Stimulated activated CD4-positive, alpha-beta T cell treated with anti-CD3 and anti-CD28 coated beads, Interleukin-12 subunit alpha, Interleukin-12 subunit beta, amount 100 ng/mL, for 24 hours (primary cell): ENCODE measurements at places on chromosomes 3 and 15.

GRCh38 chr3:62621176-62621575, 247.8 kb upstream of the FEZF2 start:
- DNase-seq, result no peak

- no peak for DNase-seq
Measured at GRCh38 chr15:101450403-101451265, 38.9 kb downstream of the PCSK6 start.

GRCh38 chr3:41419809-41420208, 220.5 kb downstream of the CTNNB1 start:
- DNase-seq, result no peak

DNA sequence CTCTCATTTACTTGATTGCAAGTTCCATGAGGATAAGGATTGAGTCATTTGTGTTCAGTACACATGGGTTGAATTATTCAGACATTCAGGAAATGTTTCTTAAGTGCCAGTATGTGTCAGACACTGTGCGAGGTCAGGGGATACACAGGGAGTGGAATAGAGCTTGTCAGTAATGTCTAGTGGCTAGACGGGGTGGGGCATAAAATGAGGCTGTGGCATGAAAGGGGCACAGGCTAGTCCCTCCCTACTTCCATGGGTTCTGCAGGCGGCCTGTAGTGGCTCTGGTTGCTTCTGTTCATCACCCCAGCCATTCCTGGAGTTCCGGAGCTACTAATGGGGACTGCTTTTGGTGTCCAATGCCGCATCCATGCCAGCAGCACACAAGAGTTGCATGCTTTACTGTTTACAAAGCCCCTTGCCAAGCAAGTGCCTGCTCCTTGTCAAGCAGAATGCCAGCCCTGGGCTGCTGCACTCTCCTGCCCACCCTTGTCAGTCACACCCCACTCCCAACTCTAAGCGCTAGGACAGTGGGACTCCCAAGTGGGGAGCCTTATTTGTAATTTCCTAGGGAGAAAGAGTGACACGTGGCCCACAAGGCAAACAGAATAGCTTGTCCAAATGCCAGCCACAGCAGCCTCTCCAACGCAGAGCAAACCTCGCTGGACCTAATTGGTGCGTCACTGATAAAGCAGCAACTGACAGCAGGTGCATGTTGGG, 70.8 kb downstream of the RAB11A start:
- DNase-seq, result no peak

GRCh38 chr3:13782501-13782900, 97.4 kb downstream of the WNT7A start:
- no peak for DNase-seq

GRCh38 chr15:67915461-67916374, 75.9 kb upstream of the RNU6-1 start:
- no peak for DNase-seq

- DNase-seq, result no peak
Measured at GRCh38 chr3:85259748-85260147, 301.0 kb downstream of the CADM2 start.

DNA sequence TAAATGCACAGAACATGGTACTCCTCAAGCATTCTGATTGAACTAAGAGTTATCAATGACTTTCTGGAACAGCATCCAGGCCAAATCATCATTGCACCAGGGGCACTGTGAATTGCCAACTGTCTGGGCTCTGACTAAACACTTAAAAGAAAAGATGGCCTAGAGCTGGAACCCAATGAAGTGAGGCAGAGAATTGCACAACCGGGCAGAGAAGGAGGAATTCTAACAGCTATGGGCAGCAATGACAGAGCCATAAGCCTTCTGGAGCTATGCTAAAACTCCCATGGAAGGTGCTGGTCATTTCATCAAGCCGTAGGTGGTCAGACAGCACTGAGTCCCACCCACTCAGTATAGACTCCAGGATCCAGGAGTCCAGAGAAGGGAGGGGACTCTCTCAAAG, 48.1 kb upstream of the OXTR start:
- no peak for DNase-seq

DNA sequence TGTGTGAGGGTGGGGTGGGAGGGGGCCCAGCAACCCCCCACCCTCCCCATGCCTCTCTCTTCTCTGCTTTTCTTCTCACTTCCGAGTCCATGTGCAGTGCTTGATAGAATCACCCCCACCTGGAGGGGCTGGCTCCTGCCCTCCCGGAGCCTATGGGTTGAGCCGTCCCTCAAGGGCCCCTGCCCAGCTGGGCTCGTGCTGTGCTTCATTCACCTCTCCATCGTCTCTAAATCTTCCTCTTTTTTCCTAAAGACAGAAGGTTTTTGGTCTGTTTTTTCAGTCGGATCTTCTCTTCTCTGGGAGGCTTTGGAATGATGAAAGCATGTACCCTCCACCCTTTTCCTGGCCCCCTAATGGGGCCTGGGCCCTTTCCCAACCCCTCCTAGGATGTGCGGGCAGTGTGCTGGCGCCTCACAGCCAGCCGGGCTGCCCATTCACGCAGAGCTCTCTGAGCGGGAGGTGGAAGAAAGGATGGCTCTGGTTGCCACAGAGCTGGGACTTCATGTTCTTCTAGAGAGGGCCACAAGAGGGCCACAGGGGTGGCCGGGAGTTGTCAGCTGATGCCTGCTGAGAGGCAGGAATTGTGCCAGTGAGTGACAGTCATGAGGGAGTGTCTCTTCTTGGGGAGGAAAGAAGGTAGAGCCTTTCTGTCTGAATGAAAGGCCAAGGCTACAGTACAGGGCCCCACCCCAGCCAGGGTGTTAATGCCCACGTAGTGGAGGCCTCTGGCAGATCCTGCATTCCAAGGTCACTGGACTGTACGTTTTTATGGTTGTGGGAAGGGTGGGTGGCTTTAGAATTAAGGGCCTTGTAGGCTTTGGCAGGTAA, 8.1 kb downstream of the FAM131A start:
- DNase-seq, result no peak

DNA sequence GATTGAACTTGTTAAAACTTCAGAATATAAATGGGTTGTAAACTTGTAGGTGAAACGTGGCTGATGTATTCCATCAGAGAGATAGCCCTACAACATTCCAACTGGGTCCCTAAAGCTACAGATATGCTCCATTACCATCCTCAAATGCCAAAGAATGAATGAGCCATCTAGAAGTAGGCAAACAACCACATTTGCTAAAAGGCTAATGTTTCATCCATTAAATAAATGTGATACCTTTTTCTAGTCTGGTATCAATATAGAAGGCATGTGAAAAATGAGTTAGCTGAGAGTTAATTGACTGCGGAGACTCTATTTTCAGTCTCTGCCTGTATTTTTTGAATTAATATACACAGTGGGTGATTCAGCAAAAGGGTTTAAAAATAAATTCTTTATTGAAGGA, 203.8 kb downstream of the RBMS3 start:
- no peak for DNase-seq

GRCh38 chr3:121545574-121546455, at the start of gene POLQ:
Gene POLQ (minus strand): TSS chr3:121545988. CDS start chr3:121545877, 111 bp downstream.
- peak; percentile 77 for DNase-seq

- no peak for DNase-seq
Measured at GRCh38 chr15:91192285-91192684, 92.2 kb downstream of the SV2B start.

- no peak for DNase-seq
Measured at GRCh38 chr3:158269942-158270341, 160.1 kb downstream of the RSRC1 start.

DNA sequence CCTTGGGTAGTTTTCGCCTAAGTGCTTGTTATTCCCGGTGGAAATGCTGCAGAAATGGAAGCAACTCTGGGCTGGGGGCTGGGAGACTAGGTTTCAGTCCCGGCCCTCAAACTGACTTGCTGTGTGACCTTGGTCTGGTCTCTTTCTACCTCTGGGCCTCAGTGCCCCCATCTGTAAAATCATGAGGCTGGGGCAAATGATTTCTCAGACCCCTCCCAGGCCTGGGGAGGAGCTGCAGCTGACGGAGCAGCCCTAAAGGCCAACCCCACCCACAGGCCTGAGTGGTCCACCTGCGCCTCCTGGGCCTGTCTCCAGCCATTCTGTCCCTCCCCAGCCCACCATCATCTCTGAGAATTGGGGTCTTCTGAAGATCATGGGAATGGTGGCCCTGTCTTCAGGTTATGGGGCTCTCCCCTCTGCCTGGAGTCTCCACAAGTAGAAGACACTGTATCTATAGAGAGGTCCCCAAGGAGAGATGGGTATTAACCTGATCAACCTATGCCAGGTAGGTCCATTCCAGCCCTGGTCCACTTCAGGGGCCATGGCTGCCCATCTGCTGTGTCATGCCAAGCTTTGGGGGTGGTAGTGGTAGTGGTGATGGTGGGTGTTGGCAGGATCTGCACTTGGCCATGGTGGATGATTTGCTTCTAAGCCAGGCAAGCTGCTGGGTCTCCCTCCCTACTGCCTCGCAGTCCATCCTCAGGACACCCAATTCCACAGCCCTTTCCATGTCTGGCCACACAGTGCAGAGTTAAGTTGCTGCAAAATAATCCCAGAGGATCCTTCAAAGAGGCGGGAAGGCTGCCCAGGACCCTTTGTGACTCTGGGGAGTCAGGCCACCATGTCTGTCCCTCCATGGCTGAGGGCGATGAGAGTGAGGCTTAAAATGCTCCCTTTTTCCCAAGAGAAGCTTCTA, 46.0 kb downstream of the ITGA11 start:
- no peak for DNase-seq

DNA sequence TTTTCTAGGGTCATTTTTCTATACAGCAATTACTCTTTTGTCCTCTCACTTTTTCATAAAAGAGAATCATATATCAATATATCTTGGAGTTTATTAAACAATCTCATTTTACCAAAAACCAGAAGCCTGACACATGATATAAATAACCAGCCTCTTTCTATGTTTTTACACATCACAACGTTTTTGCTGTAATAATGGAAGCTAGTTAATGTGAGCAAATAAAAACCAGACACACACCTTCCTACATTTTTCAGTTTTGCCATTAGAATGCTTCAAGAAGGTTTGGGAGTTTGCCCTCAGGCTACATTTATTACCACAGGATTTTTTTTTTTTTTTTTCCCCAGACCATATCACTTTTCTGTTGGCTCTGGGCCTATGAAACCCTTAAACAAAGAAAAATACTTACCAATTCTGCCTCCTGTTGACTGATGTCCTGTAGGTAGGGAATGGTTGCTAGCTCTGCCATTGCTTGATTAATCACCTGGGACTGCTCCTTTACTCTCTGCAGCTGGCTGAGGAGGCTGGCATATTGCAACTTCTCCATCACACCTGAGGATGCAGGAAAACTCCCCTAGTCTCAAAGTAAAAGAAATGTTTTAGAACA, 165.5 kb downstream of the ECT2 start:
- no peak for DNase-seq

GRCh38 chr15:78675206-78675605, 34.2 kb upstream of the CHRNB4 start:
- no peak for DNase-seq

DNA sequence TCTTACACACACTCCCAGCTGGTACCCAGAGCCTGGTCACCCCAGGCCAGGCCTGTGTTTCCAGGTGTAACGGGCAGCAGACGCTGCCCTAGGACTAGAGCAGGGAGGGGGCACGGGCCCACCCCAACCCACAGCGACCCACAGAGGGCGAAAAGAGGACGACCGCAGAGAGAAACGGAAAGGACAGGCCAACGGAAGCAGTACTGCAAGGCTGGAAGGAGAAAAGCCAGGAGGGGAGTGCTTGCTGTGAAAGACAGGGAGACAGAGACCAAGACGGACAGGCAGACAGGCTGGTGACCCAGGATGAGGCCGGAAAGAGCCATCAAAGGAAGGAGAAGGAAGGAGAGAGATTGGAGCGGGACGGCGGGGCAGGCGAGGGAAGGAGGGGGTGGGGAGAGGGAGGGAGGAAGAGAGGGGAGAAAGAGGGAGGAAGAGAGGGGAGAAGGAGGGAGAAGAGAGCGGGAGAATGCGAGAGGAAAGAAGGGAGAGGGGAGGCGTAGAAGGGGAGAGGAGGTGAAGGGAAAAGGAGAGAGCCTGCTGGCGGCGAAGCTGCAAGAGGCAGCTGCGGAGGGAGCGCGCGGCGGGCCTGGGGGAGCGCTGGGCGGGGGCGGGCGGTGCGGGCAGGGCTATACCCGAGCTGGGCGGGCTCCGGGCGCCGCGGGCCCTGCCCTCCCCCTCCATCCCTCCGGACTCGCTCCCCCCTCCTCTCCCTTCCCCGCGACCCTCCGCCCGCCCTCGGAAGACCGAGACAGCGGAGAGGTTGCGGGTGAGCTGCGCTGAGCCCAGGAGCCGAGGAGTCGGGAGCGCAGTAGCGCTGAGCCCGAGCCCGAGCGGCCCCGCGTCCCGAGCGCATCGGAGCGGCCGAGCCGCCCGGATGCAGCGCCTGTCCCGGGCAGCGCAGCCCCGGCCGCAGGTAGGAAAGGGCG, at the start of gene SLC6A1:
Gene SLC6A1 (plus strand): TSS at position 732 of the 926 bp plus-strand sequence. CDS start 24,464 bp downstream, outside the sequence.
- no peak for DNase-seq

- no peak for DNase-seq
Measured at GRCh38 chr15:38129531-38130204, 123.0 kb upstream of the SPRED1 start.

DNA sequence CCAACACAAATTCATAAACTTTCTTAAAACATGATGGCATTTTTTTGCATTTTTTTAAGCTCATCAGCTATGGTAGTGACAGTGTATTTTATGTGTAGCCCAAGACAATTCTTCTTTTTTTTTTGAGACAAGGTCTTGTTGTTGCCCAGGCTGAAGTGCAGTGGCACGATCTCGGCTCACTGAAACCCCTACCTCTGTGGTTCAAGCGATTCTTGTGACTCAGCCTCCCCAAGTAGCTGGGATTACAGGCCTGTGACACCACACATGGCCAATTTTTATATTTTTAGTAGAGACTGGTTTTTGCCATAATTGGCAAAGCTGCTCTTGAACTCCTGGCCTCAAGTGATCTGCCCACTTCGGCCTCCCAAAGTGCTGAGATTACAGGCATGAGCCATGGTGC, 17.3 kb upstream of the USP50 start:
- no peak for DNase-seq

- no peak for DNase-seq
Measured at GRCh38 chr15:55827955-55828354, 85.0 kb upstream of the PRTG start.

- no peak for DNase-seq
Measured at GRCh38 chr3:119663885-119664284, 3.5 kb upstream of the POPDC2 start.

GRCh38 chr15:60372227-60372626, 25.6 kb downstream of the ANXA2 start:
- no peak for DNase-seq

DNA sequence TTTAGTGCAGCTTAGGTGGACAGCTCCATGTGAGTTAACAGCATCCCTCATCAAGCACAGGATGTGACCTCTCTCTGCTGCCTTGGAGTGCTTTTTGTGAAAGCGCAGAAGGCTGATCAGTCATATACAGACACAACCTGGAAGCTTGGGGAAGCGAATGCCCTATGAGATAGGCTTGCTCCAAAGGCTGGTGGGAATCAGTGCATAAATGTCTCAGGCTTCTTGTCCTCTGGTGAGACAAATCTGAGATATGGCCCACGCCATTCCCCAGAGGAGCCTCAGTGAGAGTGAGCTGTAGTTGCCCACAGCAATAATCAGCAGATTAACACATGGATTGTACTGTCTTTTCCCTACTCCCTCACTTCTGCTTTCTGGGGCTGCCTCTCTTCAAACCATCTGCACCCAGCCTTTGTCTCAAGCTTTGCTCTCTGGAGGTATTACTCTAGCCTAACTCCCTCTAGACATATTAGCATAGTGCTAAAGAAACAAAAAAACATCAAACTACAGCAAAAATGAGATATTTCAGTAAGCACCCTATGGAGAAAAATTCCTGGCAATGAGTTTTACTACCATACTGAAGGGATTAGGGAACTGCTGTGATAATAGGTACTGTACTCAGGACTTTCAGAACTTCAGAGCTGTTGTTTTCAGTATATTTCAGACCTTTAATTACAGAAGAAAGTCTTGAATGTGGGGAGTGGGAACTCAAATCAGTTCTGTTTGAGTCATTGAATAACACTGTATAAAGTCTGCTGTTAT, 113.7 kb downstream of the OXSM start:
- DNase-seq, result no peak

- no peak for DNase-seq
Measured at GRCh38 chr15:78930577-78931388, 14.1 kb downstream of the CTSH start.
